ENCODE measurements at places on chromosomes 7 and 10.

- DNase-seq = no peak
These were observed 470.1 kb upstream of the NRP1 start for GRCh38 chr10:33804584-33804983.

DNA sequence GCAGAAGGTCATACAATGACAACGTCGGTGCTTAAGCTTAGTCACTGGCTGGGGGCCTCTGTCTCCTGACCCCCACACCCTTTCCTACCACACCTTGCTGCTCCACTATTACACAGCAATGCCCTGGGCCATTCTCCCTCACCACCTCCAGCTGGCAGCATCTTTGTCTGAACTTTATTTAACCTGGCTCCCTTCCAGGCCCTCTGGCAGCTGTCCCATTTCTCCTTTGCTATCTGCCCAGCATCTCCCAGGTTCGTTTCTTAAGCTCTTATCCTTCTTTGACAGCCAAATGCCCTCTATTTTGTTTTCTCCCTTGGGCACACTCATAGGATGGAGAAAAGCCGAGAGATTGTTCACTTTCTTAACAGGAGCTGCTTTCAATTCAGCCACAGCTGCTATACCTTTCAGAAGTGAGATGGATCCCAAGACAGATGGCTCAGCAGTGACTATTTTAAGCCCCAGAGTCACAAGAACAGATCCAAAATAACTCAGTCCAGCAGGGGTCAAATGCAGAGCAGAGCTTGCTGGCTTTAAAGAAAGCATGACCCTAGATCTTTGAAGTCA is 1277.1 kb upstream of the AUTS2 start:
- DNase-seq = no peak

GRCh38 chr10:5970527-5970926 is 6.8 kb downstream of the IL15RA start:
- DNase-seq = no peak

- no peak for DNase-seq
These were observed 69.3 kb downstream of the MYOF start for GRCh38 chr10:93412801-93413200.

DNA sequence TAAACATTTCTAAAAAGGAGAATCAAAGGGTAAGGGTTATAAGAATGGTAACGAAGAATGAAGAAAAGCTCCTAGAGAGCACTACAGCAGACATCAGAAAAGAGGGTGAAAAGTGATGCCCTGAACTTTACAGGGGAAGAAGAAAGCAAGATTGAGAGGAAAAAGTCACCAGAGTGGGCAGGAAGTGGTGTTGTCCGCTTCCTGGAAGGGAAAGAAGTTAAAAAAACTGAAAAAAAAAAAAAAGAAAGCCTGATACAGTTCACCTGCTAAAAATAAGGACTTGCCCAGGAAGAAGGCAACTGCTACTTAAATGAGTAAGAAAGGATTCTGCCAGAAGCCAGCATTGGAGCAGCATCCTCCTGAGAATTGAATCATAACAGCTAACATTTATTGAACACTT is 330.1 kb upstream of the PHF14 start:
- DNase-seq = peak; percentile 2

DNA sequence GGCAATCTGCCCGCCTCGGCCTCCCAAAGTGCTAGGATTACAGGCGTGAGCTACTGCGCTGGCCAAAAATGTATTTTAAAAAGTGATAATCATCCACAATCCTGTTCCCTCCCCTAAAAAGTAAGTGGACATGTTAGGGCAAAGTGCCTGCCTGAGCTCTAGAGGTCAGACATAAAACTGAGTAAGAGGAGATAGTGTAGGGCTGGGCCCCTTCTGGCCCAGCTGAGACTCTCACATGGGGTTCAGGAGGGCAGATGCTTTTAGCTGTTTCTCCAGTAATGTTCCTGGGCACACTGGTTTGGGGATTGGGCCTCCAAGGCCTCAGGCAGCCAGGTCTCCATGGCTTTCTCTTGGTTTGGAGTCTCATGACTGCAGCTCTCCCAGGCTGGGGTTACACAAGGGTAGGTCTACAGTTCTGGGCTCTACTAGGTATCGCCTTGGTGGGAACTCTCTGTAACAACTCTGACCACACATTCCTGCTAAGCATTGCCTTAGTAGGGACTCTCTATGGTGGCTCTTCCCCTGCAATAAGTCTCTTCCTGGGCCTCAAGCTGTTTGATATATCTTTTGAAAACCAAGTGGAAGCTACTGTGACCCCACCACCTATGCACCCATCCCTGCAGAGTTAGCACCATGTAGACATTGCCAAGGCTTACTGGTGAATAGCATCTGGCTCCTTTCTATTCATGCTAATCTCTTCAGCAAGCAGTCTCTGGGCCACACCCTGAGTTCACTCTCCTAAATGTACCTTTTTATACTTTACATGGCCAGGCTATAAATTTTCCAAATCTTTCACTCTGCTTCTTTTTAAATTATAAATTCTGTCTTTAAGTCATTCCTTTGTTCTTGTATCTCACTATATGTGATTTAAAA is 6.9 kb upstream of the NUDCD3 start:
- no peak for DNase-seq

- no peak for DNase-seq
These were observed 203.1 kb downstream of the ZMYND11 start for GRCh38 chr10:338171-339037.

GRCh38 chr7:28855538-28856217 is 102.5 kb downstream of the TRIL start:
- DNase-seq = no peak

DNA sequence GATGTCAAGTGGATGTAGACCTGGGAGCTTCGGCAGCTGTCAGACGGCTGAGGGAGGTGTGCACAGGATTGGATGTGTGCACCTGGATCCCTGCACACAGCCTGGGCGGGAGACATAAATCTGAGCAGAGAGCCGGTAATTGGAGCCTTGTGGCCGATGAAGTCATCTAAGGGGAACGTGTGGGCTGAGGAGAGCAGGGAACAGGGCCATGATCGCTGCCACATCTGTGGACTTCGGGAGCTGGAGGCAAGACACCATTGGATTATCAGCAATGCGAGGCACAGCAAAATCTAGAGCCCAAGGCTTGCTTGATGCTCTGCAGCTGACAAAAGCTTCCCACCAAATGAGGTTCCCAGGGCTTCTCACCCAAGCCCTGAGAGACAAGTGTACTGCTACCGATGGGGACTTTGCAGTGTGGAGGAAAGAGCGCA is 147.7 kb downstream of the PTPN20 start:
- no peak for DNase-seq

GRCh38 chr7:24854866-24855265 is 97.6 kb upstream of the GSDME start:
- no peak for DNase-seq
